ENCODE measurements at places on chromosomes 4 and X. TPM values are rescaled to one million over a fixed set of nuclear protein-coding genes. Genes with fewer than 3 reads are reported as not detected.

DNA sequence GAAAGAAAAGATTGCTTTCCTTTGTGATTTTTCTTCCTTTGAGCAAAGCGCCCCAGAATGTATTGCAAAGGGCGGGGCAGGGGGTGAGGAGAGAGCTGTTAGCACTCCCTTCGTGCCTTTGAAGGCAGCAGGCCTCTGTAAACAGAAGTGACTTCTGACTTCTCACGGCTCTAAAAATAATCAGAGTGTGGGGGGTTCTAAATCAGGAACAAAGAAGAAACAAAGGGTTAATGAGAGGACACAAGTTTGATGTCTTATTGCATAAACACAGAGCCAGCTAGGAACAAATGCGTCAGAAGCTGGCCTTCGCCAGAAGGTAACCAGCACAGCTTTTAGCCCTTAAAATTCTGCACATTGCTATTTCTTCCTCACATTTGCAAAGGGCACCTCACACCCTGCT lies 626.2 kb downstream of the MID1IP1 start:
- peak; percentile 79 for DNase-seq

DNA sequence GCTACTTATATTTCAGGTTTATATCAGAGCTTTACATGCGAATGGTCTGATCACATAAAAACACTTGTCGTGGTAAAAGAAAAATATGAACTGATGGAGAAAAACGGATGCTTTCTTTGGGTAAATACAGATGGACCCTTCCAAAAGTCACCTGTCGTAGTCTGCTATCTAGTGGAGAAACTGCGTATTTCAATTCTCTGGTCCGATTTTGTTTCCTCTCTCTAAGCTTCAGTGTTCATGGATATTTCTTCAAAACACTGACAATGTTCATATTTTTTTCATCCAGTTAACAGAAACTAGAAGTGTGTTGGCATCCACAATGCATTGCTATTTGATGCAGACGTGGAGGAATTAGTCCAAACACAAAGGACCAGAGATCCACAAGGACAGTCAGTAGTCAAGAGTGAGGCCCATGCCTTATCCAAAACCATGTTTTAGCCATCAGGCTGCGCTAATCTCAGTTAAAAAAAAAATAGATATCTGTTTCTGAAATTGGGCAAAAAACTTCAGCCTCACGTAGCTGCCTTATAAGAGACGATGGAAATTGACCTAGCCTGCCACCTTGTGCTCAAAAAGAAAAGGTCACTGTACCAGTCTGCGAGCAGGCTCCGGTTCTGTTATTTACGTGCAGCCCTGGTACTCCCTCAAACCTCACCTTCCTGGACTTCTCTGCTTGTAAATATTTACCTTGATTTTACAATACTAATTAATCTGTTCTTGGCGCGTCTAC lies 16.0 kb downstream of the MEPE start:
- DNase-seq: no peak

Gene MTNR1A
- 0.13 TPM for total RNA-seq

Gene VCX3B
- total RNA-seq: not detected

All from SJSA1 (cell line).